PC-9 (cell line): ENCODE measurements at places on chromosomes 5 and 9.

DNA sequence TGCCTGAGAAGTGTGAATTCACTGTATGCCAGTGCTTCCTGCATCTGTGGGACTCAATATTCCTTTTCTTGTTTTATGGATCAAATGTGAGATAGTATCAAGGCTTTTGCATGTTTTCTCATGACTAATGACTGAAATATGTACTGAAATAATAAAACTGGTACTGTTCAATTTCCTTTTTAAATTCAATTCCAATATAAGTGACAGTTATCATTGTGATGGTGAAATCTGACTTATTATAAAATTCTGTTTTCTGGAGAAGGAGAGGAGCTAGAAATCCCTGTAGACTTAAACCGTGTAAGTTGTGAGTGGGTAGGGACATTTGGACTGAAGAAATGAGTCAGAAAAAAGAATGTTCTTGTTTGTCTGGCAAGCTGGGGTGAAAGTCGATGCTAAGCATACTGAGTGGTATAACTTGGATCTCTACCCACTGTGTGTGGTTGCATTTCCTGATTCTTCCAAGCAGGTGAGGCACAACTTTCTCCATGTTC, 245.2 kb downstream of the EFNA5 start:
- peak overlapping the region; percentile 85 for H3K27ac ChIP-seq
- H3K4me1 ChIP-seq, result peaks cover 68% of the 10 kb centered on the region
- no peak overlapping the region; the same call in 1 of the 2 replicates for H3K4me3 ChIP-seq
- DNase-seq, result peak; percentile 43

- H3K36me3 ChIP-seq, result no peaks in the 10 kb centered on the region
- no peaks in the 10 kb centered on the region for H3K4me1 ChIP-seq
- no peak overlapping the region for H3K27ac ChIP-seq
Observed at GRCh38 chr9:85713897-85714296, 27.9 kb downstream of the AGTPBP1 start.

GRCh38 chr5:151047814-151048425, 27.5 kb downstream of the GPX3 start:
- H3K27me3 ChIP-seq, result no peaks in the 10 kb centered on the region
- no peak overlapping the region for H3K27ac ChIP-seq
- no peak for DNase-seq
- H3K36me3 ChIP-seq, result peaks cover 17% of the 10 kb centered on the region; the same call in 1 of the 2 replicates
- no peak overlapping the region for H3K4me3 ChIP-seq
- H3K4me1 ChIP-seq, result peaks cover 5% of the 10 kb centered on the region

DNA sequence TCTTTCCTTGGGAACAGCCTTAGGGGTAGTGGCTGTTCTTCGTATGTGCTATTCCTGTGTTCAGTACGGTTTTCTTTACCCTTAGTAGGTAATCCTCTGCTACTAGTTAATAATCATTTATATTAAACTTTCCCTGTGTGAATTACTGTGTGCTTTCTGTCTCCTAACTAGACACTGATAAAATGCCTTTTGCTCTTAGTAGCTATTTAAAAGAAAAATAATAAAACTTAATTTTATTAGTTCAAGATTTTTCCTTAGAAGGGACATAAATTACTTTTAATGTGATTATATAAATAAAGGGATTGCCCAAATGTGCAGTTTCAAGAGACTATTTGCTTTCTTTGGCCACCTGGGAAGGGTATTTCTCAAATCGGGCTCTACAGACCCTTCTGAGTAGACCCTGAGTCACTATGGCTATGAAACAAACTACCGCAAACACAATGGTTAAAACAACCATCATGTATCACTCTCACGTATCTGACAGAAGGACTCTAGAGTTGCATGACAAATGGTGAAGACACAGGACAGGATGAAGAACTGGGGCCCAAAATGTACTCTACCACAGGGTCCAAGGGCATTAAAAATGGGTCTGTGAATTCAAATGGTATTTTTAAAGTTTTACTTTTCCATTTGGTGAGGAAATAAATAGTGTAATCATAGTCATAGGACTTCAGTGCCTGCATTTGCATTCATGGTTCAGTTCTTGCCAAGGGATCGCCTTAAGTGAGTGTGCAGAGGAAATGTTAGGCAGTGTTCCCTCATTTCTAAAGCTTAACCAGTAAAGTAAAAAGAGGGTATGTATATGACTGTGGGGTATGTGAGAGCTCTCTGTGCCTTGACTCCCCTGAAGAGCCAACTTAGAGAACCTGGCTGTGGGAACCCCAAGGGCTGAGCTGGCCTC, 97.0 kb downstream of the TSSK1B start:
- H3K4me1 ChIP-seq, result no peaks in the 10 kb centered on the region
- no peaks in the 10 kb centered on the region for H3K27me3 ChIP-seq
- no peak overlapping the region for H3K27ac ChIP-seq
- no peak overlapping the region for H3K4me3 ChIP-seq
- no peaks in the 10 kb centered on the region for H3K36me3 ChIP-seq

DNA sequence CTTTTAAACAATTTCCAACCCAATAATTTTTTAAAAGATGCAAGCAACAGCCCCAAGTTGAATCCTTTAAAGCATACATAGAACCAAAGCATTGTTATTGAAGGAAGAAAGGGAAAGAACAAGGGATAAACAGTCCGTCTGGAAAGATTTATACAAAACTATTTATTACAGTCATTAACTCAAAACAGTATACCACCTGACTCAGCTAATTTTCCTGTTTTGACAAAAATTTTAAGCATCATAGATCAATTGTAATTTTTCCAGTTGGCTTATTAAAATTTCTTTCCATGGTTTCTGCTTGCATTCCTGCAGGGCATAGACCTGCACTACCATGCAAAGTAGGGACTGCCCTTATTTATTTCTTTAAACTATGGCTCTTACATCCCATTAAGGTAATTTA, 29.9 kb downstream of the AP3B1 start:
- H3K27ac ChIP-seq, result no peak overlapping the region
- peaks cover 11% of the 10 kb centered on the region; the same call in 1 of the 2 replicates for H3K36me3 ChIP-seq
- no peak overlapping the region for H3K4me3 ChIP-seq
- H3K27me3 ChIP-seq, result no peaks in the 10 kb centered on the region

GRCh38 chr5:108561416-108562204, 179.7 kb upstream of the FBXL17 start:
- no peak overlapping the region for H3K27ac ChIP-seq
- H3K4me3 ChIP-seq, result no peak overlapping the region
- no peak for DNase-seq
- no peaks in the 10 kb centered on the region for H3K4me1 ChIP-seq
- H3K27me3 ChIP-seq, result no peaks in the 10 kb centered on the region
- no peaks in the 10 kb centered on the region for H3K36me3 ChIP-seq

- H3K27me3 ChIP-seq, result no peaks in the 10 kb centered on the region
- peaks cover 19% of the 10 kb centered on the region for H3K4me1 ChIP-seq
- no peaks in the 10 kb centered on the region for H3K36me3 ChIP-seq
- DNase-seq, result peak; percentile 5
- no peak overlapping the region for H3K4me3 ChIP-seq
Observed at GRCh38 chr5:68657055-68657961, 436.5 kb upstream of the SLC30A5 start.

GRCh38 chr5:66406761-66407336, 189.3 kb upstream of the MAST4 start:
- no peak for DNase-seq
- H3K4me1 ChIP-seq, result no peaks in the 10 kb centered on the region
- 0 out of 2 replicates have a peak, but pooled peaks cover 21% of the 10 kb centered on the region for H3K27me3 ChIP-seq
- no peaks in the 10 kb centered on the region for H3K36me3 ChIP-seq

GRCh38 chr5:160500786-160501779, 79.4 kb downstream of the PTTG1 start:
- peaks cover 12% of the 10 kb centered on the region; the same call in 1 of the 2 replicates for H3K27me3 ChIP-seq
- no peak for DNase-seq
- H3K27ac ChIP-seq, result no peak overlapping the region
- H3K36me3 ChIP-seq, result no peaks in the 10 kb centered on the region

DNA sequence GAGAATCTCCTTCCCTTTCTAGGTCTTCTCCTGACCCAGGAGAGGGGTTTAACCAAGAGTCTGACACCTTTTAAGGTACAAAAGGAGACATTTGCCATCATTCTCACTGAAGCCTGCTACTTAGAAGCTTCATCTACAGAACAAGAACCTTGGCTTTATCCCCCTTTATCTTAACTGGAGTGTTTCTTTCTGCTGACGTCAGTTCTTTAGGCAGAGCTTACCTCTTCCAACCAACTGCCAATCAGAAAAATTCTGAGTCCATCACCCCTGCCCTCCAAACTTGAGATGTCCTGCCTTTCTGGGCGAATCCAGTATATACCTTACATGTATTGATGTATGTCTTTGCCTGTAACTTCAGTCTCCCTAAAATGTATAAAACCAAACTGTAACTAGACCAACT, 37.2 kb downstream of the PLEKHG4B start:
- no peak overlapping the region for H3K27ac ChIP-seq
- H3K36me3 ChIP-seq, result no peaks in the 10 kb centered on the region
- no peaks in the 10 kb centered on the region for H3K4me1 ChIP-seq
- H3K4me3 ChIP-seq, result no peak overlapping the region
- peaks cover 90% of the 10 kb centered on the region for H3K27me3 ChIP-seq
- DNase-seq, result no peak

DNA sequence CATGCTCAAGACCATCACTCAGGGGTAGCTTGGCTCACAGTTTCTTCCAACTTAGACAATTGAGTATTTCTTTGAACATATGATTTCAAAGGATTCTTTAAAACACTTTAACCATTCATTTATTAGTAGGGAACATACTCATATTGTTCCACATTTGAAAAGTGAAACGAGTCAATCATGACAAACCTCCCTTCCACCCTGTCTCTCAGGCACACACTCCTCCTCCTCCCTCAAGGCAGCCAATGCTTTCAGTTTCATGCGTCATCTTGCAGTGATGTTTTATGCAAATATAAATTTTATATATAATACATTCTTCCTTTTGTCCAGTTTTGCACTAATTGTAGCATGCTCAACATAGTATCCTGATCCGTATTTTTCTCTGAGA, 126.0 kb upstream of the BOD1 start:
- no peak overlapping the region for H3K27ac ChIP-seq
- no peak overlapping the region for H3K4me3 ChIP-seq
- DNase-seq, result no peak
- H3K36me3 ChIP-seq, result no peaks in the 10 kb centered on the region
- H3K27me3 ChIP-seq, result no peaks in the 10 kb centered on the region

GRCh38 chr9:119697996-119698395, 328.8 kb upstream of the BRINP1 start:
- H3K36me3 ChIP-seq, result no peaks in the 10 kb centered on the region
- no peak overlapping the region for H3K27ac ChIP-seq
- peaks cover 10% of the 10 kb centered on the region for H3K27me3 ChIP-seq
- DNase-seq, result no peak
- H3K4me1 ChIP-seq, result no peaks in the 10 kb centered on the region
- no peak overlapping the region for H3K4me3 ChIP-seq

- no peaks in the 10 kb centered on the region for H3K27me3 ChIP-seq
- H3K4me3 ChIP-seq, result no peak overlapping the region
- DNase-seq, result no peak
- H3K36me3 ChIP-seq, result no peaks in the 10 kb centered on the region
- H3K27ac ChIP-seq, result no peak overlapping the region
Observed at GRCh38 chr5:139105621-139106071, 92.5 kb downstream of the SIL1 start.

DNA sequence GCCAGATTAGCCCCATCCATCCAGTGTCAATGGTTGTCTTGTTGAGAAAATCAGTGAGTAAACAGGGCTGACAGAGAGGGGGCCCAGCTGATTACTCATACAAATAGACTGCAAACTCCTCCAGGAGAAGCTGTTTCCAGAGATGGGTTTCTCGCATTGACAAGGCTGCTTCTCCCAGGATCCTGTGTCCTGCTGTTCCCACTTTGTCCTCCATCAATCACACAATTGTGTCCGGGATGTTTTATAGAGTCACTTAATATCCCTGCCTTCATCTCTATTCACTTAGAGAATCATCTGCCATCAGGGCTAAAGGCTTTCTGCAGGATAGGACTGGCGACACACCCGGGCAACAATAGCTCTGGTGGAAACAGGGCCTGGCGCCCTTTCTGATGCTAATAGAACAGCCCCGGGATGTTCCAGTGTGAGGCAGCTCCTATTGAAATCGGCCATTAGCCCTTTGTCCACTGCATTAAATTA, 71.7 kb upstream of the TBCA start:
- H3K36me3 ChIP-seq, result no peaks in the 10 kb centered on the region
- no peak overlapping the region for H3K27ac ChIP-seq
- H3K4me3 ChIP-seq, result no peak overlapping the region
- no peaks in the 10 kb centered on the region for H3K27me3 ChIP-seq

DNA sequence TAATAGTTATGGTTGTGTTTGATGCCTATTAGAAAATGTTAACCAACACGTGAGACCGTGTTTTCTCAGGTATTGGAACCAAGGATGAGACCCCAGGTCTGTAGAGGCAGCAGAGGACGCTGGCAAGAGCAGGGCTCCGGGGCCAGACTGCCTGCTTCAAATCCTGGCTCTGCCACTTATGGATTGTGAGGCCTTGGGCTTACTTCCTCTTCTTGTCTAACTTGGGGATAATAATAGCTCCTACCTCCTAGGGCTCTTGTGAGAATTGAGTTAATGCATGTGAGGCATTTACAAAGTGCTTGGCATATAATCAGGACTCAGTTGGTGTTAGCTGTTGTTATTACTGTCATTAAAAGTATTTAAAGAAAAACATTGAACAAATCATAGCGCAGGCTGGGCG, 85.5 kb upstream of the PITX1 start:
- no peaks in the 10 kb centered on the region for H3K36me3 ChIP-seq
- no peak overlapping the region for H3K27ac ChIP-seq
- no peaks in the 10 kb centered on the region for H3K27me3 ChIP-seq
- no peak overlapping the region for H3K4me3 ChIP-seq

- H3K4me1 ChIP-seq, result 0 out of 2 replicates have a peak, but pooled peaks cover 8% of the 10 kb centered on the region
- no peak overlapping the region for H3K4me3 ChIP-seq
- H3K27me3 ChIP-seq, result no peaks in the 10 kb centered on the region
Observed at GRCh38 chr9:88092797-88093331, 45.4 kb downstream of the SPATA31C2 start.

- H3K36me3 ChIP-seq, result no peaks in the 10 kb centered on the region
- peaks cover 91% of the 10 kb centered on the region for H3K27me3 ChIP-seq
- DNase-seq, result no peak
- H3K4me1 ChIP-seq, result no peaks in the 10 kb centered on the region
Observed at GRCh38 chr5:139797856-139798510, 2.4 kb downstream of the PSD2 start.

- no peaks in the 10 kb centered on the region for H3K27me3 ChIP-seq
- H3K27ac ChIP-seq, result 0 out of 2 replicates have a peak overlapping the region, but pooled peaks have one; percentile 18
- H3K36me3 ChIP-seq, result no peaks in the 10 kb centered on the region
- peaks cover 34% of the 10 kb centered on the region for H3K4me1 ChIP-seq
- DNase-seq, result peak; percentile 73
Observed at GRCh38 chr9:109341561-109341960, 20.7 kb upstream of the EPB41L4B start.
